ENCODE measurements at places on chromosomes 4 and X.

GRCh38 chr4:128155231-128155855 is 94.2 kb downstream of the LARP1B start:
- no peak for DNase-seq

GRCh38 chr4:38180456-38180855 is 220.3 kb downstream of the PTTG2 start:
- no peak for DNase-seq

- DNase-seq: no peak
These were observed 1.1 kb downstream of the FBXL5 start for GRCh38 chr4:15653864-15654592.

DNA sequence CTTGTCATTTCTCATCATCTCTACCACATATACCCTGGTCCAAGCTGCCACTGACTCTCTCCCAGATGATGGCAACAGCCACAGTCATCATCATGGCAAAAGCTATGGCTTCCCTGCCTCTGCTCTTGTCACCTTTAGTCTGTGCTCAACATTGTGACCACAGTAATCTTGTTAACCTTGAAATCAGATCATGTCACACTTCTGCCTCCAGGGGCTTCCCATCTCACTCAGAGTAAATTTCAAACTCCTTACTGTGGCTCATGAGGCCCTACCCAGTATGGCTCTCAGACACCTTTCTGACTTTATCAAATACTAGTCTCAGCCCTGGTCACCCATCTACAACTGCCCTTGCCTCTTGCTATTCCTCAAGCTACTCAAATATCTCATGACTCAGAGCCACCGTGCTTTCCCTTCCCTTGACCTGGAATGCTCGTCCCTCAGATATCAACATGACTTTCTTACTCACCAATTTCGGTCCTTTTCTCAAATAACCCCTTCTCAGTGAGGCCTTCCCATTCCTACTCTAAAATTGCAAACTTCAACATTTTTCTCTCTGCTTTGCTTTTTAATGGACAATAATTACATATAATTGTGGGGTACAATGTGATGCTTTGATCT is 41.1 kb upstream of the STIM2 start:
- DNase-seq: no peak

GRCh38 chr4:176034499-176034898 is 31.1 kb upstream of the WDR17 start:
- DNase-seq: peak; percentile 25

- DNase-seq: no peak
These were observed 225.4 kb upstream of the GLRA2 start for GRCh38 chrX:14303891-14304290.

GRCh38 chrX:98029861-98030260 is 1146.2 kb downstream of the RPA4 start:
- DNase-seq: no peak

Data from fibroblast of skin of left biceps (primary cell).